ENCODE measurements at places on chromosomes 5 and 9. TPM values are rescaled to one million over a fixed set of nuclear protein-coding genes. Genes with fewer than 3 reads are reported as not detected.
A peak's percentile ranks its signal among the peaks of the same experiment; 100 is the strongest.

DNA sequence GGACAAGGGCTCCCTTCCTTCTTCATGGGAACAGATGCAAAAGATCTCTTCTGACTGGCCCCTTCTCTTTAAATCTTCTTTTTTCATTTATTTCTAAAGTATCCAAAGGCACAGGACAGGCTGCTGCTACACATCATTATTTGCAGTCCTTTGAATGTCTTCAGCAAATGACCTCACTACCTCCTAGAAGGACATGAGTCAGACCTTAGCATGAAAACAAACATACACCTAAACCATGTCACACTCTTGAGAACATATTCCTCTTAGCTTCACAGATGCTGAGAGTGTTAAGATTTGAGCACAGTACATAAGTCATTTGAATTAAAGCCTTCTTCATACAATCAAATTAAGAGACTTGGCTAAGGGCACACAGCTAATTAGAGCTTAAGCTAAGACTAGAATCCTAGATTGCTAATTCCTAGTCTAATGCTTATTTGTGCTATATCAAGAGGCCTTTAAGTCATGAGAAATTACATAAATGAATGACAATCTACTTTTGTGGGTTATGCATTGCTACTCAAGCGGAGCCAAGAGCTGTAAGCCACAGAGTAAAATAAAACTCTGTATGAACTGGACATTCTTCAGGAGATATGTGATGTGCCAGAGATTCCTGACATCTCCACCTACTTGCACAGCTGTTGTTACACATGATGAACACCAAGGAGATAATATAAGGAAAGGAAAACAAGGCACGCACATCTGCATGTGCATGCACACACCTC lies 109.1 kb upstream of the PTGER4 start:
- peak; percentile 43 for DNase-seq

DNA sequence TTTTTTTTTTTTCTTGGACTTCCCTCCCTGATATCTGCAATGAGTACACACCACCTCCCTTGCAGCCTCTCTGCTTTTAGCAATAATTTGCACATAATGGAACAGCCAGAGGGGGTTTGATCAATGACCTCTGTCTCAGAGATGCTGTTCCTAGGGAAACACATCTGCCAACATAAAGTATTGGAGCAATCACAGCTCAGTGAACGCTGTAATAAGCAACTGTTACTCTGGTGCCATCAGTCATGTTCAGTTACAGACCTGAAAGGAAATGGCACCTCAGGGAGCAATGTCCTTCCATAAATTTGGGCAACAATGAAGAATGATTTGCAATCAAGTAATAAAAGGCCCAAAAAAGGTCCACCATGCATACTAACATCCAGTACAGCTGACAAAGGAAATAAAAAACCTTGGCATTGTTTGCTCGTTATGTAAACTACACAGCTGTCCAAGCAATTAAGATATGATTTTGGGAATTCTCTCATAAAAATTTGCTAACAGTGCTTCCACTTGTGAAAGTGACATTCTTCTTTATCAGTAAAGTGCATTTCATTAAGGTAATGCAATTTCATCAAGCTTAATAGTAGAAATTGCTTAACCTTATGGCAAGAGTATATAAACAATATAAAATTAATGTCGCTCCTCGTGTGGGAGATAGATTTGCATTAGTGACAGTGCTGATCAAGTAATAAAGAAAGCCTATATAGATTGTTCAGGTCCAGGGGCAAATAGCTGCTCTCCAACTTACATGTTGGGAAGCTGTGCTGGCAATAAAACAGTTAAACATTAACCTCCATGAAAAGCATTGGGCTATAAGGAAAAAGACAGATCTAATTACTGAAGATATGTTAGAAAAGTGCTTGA lies 167.8 kb downstream of the RASEF start:
- no peak for DNase-seq

DNA sequence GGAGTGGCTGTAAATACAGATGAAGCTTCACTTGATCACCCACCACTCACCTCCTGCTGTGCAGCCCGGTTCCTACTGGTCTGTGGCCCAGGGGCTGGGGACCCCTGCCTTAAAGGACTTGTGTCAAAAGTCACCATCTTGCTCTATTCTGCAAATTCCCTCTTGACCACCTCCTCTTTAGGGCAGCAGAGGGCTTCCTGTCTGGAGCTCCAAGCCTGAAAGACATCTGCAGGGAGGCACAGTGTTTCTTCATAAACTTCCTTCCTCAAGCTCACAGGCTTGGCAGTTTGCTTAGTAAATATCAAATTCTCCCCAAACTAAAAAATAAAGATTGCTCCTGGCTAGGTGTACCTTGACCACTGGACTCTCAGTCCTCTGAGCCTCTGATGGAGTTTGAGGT lies 104.4 kb downstream of the FRMD3 start:
- no peak for DNase-seq

- DNase-seq, result no peak
Observed at GRCh38 chr5:53110156-53110555, 599 bp upstream of the MOCS2 start.

The PCDHAC2 gene
- 1.2 TPM for polyA plus RNA-seq

The ANKRD18B gene
- 4.2 TPM for polyA plus RNA-seq

The FAM221B gene
- polyA plus RNA-seq, result not detected

DNA sequence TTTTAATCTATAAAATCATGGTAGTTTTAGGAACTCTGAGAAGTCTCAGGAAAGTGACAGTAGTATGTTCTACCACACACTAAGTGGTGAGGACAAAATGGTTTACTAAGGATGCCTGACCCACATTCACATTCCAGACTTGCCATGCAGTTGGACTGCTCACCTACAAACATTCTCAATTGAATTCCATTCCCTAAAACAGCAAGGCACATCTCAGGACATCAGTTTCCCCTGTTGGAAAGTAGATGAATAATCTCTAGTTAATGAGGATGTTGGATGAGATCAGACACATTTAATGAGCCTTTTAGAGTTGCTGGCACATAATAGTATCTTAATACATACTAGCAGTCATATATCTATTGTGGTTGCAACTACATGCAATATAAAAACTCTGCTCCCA lies 76.6 kb downstream of the ZNF618 start:
- no peak for DNase-seq

The OTULINL gene
- 2.4 TPM for polyA plus RNA-seq

The MYORG gene
- polyA plus RNA-seq, result 3.3 TPM

GRCh38 chr9:2317591-2317990 lies 302.4 kb downstream of the SMARCA2 start:
- DNase-seq, result no peak

DNA sequence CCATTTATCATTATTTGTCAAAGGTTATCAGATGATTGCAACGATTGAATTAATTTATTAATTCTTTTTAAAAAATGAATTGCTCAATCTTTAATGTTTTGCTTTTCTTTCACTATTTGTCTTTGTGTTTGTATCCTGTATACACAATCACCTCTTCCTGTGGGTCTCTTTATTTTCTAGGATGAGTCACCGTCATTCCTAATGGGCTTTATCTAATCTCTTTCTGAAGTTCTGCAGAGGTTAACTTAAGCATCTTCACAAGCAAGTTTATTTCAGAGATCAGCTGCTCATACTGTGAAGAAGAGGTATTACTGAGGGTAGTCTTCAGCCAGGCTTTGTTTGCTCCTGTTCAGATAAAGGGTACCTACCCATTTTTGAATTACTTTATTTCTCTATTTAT lies 323.9 kb downstream of the NNT start:
- DNase-seq, result no peak

The DDX4 gene
- not detected for polyA plus RNA-seq

The FAM78A gene
- 0.65 TPM for polyA plus RNA-seq

DNA sequence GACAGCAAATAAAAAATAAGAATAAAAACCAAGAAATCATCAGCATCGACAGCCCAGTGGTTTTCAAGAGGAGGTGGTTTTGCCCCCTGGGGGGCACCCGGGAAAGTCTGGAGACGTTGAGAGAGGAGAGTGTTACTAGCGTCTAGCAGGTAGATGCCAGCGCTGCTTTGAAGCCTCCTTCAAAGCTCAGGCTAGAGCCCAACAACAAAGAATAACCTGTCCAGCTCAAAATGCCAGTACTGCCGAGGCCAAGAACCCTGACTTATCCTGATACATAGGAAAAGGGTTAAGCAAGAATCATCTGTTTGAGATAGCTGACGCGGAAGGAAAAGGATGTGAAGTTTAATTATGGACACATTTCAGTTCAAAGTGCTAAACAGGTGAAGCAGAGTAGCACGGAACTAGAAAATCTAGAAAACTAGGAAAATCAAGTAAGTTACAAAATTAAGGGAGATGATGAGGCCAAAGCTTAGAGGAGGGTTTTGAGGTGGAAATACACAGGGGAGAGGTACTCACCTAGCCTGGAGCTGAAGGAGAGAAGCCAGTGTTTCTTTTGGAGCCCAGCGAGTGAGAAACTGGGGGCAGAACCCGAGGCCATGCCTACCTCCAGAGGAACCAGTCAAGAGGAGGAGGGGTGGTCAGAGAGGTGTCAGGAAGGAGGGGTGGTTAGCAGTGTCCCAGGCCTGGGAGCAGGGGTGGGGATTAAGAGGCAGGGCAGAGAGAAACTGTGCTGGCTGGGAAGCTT lies 121.0 kb upstream of the RETREG1 start:
- no peak for DNase-seq

DNA sequence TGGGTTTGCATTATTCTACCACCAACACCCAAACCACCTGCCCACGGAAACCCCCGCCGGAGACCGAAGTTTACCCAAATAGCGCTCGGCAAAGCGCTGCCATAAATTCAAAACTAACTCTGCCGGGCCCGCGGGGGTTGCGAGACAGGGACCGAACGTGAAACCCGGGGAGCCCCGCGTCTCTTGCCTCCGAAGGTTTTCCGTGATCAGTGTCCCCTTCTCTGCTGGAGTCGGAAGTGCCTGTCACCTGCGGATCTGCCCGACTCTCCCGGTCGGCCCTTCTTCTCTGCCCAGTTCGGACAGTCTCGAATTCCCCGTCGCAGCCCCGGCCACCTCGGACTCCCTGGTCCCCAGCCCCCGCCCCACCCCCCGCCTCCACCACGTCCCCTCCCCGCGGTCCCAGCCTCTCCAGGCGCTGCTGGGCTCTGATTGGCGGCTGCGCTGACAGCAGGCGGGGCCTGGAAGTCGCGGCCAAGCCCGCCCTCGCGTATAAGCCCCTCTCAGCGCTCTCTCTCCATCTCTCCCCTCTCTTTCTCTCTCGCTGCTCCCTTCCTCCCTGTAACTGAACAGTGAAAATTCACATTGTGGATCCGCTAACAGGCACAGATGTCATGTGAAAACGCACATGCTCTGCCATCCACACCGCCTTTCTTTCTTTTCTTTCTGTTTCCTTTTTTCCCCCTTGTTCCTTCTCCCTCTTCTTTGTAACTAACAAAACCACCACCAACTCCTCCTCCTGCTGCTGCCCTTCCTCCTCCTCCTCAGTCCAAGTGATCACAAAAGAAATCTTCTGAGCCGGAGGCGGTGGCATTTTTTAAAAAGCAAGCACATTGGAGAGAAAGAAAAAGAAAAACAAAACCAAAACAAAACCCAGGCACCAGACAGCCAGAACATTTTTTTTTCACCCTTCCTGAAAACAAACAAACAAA lies at the start of gene RORB:
Gene RORB, plus strand, starts transcription at position 517 of the 929 bp plus-strand sequence. CDS start 642 bp downstream, outside the sequence.
- DNase-seq, result no peak

DNA sequence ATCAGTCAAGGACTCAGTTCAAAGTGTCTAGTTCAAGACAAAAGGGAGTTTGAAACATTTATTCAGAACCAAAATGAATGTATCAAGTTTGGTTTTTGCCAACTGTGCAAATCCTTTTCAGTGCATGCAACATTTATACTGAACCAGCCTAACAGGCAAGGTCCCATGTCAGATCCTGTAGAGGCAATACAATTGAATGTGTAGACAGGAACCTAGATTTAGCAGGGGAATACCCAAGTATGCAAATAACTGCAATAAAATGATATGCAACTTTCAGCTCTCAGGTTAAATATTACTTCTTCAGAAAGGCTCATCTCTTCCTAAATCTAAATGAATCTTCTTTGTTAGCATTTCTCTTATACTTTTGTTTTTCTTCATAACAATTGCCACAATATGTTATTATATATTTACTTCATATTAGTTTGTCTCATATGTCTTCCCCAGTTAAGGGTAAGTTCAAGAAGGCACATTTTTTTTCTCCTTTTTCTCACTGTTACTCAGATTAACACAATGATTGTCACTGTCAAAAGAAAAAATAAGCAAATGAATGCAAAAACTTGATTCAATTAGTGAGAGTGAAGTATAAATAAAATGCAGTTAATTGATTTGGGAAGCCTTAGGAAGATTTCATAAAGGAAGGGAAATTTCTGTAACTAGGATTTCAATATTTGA lies 163.9 kb upstream of the RASA1 start:
- no peak for DNase-seq

- DNase-seq, result no peak
Observed at GRCh38 chr5:154058055-154059038, 19.6 kb downstream of the MFAP3 start.

DNA sequence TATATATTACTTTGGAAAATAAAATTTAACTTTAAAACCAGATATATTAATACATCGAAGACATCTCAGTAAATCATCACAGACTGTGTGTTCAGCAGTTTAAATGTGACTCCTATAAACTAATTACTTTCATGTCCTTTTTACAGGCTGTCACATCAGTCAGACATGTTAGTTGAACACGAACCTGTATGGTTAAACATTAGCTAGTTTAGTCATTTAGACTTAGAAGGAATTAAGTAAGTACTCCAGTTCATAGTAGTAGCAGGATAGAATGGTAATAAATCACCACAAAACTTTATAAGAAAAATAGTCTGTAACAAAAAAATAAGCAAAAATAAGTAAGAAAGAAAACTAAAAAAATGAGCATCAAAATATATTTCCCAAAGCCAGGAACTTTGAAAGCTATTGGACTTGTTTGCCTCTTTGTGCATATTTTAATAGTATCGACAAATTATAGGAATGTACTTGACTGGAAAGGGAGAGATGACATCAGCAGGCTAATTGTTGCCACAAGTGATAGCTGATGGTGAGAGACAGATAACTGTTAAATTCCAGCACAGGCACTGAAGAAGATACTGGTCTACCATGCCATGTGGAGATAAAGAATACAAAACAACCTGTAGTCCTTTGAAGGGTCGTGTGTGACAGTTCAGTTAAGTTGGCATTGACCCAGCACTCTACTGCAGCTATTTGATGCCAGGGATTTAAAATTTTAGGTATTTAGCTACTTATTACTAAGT lies 83.9 kb downstream of the RIC1 start:
- DNase-seq, result no peak

The NUTM2G gene
- polyA plus RNA-seq, result not detected
